Omental fat pad (tissue), 4 donors: ENCODE measurements at places on chromosomes 3 and 15. TPM values are rescaled to one million over a fixed set of nuclear protein-coding genes. Genes with fewer than 3 reads are reported as not detected.
A peak's percentile ranks its signal among the peaks of the same experiment; 100 is the strongest.

DNA sequence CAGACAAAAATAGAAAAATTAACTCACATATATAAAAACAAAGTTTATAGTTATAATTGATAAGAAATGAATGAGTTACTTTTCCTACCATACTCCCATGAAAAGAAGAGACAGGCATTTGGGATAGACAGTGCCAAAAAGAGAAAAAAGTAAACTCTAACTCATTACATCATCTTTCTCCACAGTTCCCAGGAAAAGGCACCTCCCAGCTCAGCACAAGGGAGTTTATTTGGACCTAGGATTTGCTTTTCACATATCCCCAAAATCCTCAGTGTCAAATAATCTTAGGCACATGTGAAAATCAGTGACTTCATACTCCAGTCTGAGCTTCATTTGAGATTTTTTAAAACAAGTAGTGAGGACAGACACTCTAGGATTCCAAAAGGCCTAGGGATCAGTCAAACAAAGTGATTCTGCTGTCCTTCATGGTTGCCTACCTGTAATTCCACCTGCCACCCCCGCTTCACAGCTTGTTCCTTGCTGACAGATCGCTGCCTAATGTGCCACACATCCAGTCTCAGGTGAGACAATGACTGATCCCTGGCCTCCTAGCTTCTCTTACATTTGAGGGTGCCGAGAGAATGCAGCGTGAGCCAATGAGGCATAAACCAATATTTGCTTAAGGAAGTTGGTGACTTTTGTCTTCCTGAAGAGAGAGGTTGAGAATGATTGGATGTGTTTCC lies 573.7 kb downstream of the TBL1XR1 start:
- DNase-seq: no peak

- no peak for DNase-seq
Observed at GRCh38 chr3:119647843-119648575, 12.4 kb downstream of the POPDC2 start.

GRCh38 chr3:22012471-22012870 lies 261.5 kb upstream of the ZNF385D start:
- no peak for DNase-seq

DNA sequence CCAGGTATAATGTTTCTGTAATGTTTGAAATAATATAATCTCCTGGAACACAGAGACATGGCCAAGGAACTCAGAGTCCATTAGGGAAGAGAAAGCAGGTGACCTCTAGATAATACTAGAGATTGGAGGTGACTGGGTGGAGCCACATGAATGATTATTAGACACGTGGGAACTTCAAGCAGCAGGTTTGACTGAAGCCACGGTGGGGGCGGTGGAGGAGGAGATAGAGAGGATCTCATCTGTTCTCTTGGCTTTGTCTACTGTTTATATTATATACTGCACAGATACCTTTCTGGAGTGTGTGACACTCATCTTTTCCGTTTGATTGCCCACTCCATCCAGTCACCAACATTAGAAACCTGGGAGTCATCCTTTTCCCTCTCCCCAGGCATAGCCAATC lies 33.7 kb downstream of the KIF7 start:
- no peak for DNase-seq

DNA sequence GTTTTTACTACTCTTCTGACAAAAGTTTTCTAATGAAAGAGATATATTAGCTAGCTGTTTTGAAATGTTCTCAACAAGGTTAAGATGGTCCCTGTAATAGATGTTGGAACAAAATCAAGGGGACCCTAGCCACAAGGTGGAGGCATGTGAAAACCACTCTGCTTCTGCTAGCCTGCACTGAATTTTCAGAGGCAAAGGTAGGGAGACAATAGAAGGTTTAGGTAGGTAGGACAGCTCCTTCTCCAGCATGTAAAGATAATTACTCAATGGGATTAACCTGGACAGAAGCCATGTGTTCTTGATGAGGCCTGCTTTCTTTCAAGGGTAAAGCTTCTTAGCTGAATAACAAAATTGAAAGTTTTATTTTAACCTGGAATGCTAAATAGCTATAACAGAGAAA lies 333.5 kb downstream of the LSAMP start:
- DNase-seq: no peak

DNA sequence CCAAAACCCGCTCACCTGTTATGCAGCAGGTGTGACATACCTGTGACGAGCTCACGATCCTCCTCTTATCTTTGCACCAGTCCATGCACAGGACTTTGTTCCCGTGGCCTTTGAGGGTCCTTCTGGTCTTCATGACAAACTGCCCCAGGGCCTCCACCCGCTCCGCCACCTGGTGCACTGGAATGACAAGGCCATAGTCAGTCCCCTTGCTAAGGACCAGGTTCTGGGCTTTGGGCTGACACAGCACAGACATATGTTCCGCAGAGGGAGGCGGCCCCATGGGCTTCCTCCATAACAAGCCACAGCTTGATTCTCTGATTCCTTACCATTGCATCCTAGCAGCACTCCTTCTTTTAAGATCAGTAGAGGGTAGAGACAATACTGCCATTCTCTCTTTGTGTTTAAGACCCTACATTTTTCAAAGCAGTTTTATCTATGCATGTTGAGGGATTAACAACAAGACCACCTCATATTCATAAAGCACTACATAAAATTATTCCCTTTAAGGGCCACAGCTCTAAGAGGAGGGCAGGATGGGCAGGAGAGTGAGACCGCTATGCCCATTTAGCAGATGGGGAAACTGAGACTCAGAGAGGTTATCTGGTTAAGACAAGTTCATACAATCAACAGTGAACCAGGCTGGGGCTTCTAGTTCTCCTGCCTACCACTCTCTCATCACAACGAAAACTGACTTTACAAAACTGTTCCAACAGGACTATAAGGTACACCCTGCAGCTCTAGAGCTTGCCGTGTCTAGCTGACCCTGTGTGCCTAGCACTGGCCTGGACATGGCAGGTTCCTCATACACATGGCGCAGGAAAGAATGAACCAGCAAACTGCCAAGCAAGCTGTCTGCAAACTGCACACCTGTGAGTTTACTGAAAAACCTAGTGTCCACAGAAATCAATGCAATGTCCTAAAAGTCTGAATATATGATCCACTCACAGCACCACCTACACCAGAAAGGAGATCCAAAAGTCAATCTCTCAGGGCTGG lies 37.0 kb downstream of the GNB5 start:
- no peak for DNase-seq

GRCh38 chr3:40191251-40191650 lies 118.3 kb upstream of the EIF1B start:
- no peak for DNase-seq

- DNase-seq: no peak
Observed at GRCh38 chr15:27091270-27091940, 120.4 kb downstream of the GABRG3 start.

- peak; percentile 32 for DNase-seq
Observed at GRCh38 chr15:65824941-65825544, 33.0 kb upstream of the DENND4A start.

ZPLD1 gene
- not detected for total RNA-seq

GABRB3 gene
- 0.82 TPM for total RNA-seq

WDR93 gene
- total RNA-seq: 0.28 TPM
